ENCODE measurements at places on chromosomes 7 and 10.

DNA sequence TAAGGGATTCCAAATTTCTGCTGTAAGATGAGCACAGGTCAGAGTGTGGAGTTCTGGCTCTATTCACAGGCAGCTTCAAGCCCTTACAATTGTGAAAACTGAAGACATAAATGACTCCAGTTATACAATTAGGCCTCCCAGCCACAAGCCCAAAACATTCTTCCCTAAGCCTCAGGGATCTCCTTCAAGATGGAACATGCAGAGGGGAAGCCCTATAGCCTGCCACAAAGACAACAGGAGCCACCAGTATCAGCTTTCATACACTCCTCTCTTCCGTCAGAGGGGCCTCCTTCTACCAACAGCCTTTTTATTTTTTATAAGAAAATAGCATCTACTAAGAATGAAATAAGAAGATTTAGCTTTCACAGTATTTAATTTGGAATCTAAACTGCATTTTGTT is 46.5 kb downstream of the DLD start:
- no peak for DNase-seq

- DNase-seq, result no peak
Measured at GRCh38 chr7:114925434-114925833, 3.5 kb downstream of the MDFIC start.

- no peak for DNase-seq
Measured at GRCh38 chr10:55310143-55310542, 509.1 kb upstream of the PCDH15 start.

DNA sequence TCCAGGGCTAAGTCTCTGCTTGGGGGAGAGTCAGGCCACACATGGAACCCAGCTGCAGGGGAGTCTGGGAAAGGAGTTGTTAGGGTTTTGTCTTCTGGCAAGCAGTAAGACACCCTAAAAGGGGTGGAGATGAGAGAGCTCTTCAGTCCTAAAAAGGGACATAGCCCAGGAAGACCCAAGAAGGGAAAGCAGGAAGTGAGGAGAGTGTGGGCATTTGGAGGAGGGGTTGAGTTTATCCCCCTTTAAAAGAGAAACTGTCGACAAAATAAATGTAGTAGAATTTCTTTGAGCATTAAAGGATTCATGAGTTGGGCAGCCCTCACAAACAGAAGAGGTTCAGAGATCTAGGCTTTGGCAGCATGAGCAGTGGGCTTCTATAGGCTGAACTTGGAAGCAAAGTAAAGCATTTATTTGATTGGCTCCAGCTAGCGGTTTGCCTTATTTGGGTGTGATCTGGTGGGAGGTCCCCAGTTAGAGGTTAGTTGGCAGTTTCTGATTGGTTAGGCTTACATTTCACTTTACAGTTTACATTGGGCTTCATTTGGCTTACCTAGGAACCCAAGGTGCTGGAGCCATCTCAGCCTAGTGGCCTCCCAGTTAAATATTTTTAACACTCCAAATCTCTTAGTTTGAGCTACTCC is 246.7 kb downstream of the CAMK1D start:
- no peak for DNase-seq

- no peak for DNase-seq
Measured at GRCh38 chr7:42596737-42597136, 315.1 kb downstream of the C7orf25 start.

DNA sequence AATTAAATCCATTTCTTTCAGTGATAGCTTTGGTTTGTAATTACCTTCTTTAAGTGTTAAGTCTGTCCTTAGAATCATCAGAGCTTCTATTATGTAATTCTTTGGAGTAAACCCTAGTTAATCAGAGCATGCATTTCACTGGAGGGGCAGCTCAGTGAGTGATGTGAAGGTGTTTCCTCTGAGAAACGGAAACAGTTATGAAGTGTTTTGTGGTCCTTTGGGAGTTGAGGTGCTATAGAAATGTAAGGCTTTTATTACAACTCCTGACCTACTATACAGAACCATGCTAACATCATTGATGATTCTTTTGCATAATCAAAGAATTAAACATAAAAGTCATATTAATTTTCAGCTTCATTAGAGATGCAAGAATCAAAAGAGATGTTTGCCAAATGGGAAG is 141.5 kb downstream of the EXOC4 start:
- DNase-seq, result no peak

GRCh38 chr7:86904949-86905834 is 154.3 kb downstream of the ELAPOR2 start:
- peak; percentile 46 for DNase-seq

DNA sequence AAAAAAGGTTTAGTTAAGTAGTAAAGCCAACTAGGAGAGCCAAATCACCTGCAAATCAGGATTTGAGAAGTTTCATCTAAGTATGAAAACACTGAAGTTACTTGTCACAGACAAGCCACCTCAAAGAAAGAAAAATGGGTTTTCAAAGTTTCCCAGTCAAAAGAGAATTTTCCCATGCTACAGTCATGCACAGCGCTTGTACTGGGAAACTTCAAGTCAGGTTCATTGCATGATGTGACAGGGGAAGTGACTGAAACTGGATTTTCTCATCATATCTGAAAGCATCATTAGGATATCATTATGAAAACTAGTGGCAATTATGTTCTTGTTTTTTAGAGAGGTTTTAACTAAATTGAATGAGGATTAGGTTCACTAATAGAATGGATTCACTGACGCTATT is 167.0 kb downstream of the SGMS1 start:
- no peak for DNase-seq
